ENCODE measurements at places on chromosomes 4 and X. TPM values are rescaled to one million over a fixed set of nuclear protein-coding genes. Genes with fewer than 3 reads are reported as not detected.

Gene PSAPL1
- total RNA-seq = not detected

Gene XG
- not detected for total RNA-seq

Gene SSX1
- total RNA-seq = not detected

Gene MAML3
- 2.4 TPM for total RNA-seq

Gene AMOT
- total RNA-seq = 40.8 TPM

DNA sequence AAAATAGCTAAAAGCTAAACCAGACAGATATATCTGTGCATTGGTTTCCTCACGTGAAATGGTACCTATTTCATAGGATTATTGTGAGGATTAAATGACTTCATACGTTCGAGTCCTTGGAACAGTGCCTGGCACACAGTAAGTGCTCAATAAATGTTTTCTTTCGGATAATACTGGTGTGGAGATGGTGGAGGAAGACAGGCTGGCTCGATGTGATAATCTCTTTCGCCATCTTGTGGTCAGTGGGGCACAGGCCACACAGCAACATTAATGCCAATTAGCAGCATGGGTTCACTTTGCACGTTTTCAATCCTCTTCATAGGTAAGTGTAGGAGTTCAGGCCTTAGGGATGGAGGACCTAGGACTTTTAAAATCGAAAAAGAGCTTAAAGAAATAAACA is 9.3 kb downstream of the PAGE4 start:
- H3K4me3 ChIP-seq = no peak overlapping the region
- no peaks in the 10 kb centered on the region for H3K4me1 ChIP-seq
- no peak overlapping the region for H3K27ac ChIP-seq
- H3K27me3 ChIP-seq = no peaks in the 10 kb centered on the region
- no peaks in the 10 kb centered on the region for H3K36me3 ChIP-seq

DNA sequence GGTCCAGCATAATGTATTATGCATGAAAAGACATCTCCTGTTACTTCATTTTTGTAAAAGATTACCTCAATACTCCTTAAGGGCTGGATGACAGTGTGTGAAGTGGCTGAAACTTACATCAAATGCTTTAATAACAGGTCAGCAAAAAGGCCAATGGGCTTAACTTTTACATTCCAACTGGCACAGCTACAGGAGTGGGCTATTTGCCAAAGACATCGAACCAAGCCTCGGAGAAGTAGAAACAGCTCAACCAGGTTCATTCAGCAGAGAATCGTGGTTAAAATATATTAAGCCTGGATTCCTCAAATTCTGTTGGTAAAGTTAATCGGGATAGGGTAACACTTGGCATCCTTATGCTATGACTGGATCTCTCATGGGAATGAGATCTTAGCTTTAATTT is 639.7 kb downstream of the TRIML1 start:
- DNase-seq = no peak
- no peak overlapping the region for H3K27ac ChIP-seq
- no peak overlapping the region for H3K4me3 ChIP-seq
- H3K27me3 ChIP-seq = no peaks in the 10 kb centered on the region
- H3K36me3 ChIP-seq = no peaks in the 10 kb centered on the region
- H3K4me1 ChIP-seq = no peaks in the 10 kb centered on the region

DNA sequence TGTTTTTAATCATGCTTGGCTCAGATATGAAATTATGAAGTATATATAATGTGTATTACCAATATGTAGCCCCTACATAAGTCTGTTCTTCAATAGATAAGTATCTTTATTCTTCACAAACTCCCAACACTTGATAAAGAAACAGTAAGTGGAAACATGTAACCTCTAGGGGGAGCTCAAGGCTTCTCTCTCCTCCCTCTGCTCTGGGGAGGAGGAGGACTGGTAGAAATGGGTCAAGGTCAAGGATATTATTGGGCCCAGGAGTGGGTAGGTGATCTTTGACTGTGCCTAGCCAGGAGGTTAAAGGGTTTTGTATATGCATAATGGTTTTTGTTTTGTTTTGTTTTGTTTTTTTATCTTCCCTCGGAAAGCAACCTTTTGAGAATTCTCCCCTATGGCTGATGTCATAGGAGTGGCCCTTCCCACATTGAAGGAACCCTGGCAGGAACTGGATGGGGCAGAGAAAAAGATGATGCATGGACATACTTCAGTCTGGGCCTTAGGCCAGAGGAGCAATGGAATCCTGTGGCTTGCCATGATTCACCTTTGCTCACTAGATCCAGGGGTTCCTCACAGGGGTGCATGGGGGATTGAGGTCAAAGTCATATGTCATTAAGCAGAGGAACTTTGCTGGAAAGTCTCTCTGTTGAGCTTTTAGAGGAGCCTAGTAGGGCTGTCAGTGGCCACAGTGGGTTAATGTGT is 460.3 kb downstream of the MID1IP1 start:
- H3K27me3 ChIP-seq = no peaks in the 10 kb centered on the region
- H3K4me3 ChIP-seq = no peak overlapping the region
- no peaks in the 10 kb centered on the region for H3K4me1 ChIP-seq
- H3K27ac ChIP-seq = no peak overlapping the region
- no peaks in the 10 kb centered on the region for H3K36me3 ChIP-seq
- DNase-seq = no peak

DNA sequence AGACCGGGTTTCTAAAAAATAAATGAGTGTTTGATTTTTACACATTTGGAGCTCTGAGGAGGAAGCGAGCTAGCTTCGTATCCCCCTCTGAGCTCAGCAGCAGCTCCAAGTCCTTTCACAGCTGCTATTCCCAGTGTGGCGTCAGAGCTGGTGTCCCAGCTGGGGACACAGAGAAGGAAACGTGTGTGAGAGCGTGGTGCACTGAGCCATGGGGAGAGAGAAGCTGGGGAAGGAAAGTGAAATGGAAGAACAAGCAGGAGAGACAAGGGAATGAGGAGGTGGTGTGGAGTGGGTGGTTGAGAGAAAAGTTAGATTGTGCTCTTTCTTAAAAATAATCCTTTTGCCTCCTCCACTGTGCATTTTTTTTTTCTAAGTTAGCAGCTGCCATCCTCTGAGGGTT is 79.5 kb upstream of the SLC4A4 start:
- H3K4me3 ChIP-seq = no peak overlapping the region
- no peak overlapping the region for H3K27ac ChIP-seq
- no peaks in the 10 kb centered on the region for H3K4me1 ChIP-seq
- H3K27me3 ChIP-seq = no peaks in the 10 kb centered on the region
- no peaks in the 10 kb centered on the region for H3K36me3 ChIP-seq
- DNase-seq = no peak

- DNase-seq = no peak
- H3K27ac ChIP-seq = no peak overlapping the region
- H3K36me3 ChIP-seq = no peaks in the 10 kb centered on the region
- H3K4me3 ChIP-seq = no peak overlapping the region
Observed at GRCh38 chrX:20373063-20373462, 106.4 kb upstream of the RPS6KA3 start.

DNA sequence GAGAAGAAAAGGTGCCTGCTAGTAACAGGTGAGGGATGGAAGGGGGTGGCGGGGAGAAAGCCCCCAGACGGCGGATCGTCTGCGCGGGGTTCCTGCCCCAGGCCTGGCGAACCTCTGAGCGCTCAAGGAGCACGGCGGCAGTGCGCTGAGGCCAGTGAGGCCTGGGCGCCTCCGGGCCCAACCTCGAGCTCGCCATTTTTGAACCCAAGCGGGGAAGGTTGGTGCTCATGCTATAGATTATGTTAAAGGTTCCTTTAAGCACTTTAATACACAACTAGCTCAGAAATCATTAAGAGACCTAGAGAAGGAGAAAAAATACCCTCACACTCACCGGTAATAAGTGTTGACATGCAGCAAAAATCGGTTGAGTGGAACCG is 7.9 kb downstream of the PITX2 start:
- no peaks in the 10 kb centered on the region for H3K36me3 ChIP-seq
- no peak overlapping the region for H3K4me3 ChIP-seq
- H3K27me3 ChIP-seq = peaks cover 28% of the 10 kb centered on the region
- H3K27ac ChIP-seq = no peak overlapping the region
- H3K4me1 ChIP-seq = no peaks in the 10 kb centered on the region

GRCh38 chr4:37434469-37434868 is 189.9 kb downstream of the NWD2 start:
- H3K4me1 ChIP-seq = no peaks in the 10 kb centered on the region
- H3K27ac ChIP-seq = no peak overlapping the region

- no peaks in the 10 kb centered on the region for H3K36me3 ChIP-seq
- no peak overlapping the region for H3K4me3 ChIP-seq
- no peaks in the 10 kb centered on the region for H3K4me1 ChIP-seq
- H3K27ac ChIP-seq = no peak overlapping the region
- no peaks in the 10 kb centered on the region for H3K27me3 ChIP-seq
Observed at GRCh38 chr4:53931461-53931961, 132.9 kb downstream of the CHIC2 start.

GRCh38 chrX:68686097-68686977 is 38.9 kb downstream of the STARD8 start:
- H3K4me3 ChIP-seq = peak overlapping the region; percentile 30
- peak; percentile 63 for DNase-seq
- H3K27me3 ChIP-seq = no peaks in the 10 kb centered on the region
- H3K27ac ChIP-seq = peak overlapping the region; percentile 76
- H3K4me1 ChIP-seq = no peaks in the 10 kb centered on the region
- H3K36me3 ChIP-seq = no peaks in the 10 kb centered on the region

DNA sequence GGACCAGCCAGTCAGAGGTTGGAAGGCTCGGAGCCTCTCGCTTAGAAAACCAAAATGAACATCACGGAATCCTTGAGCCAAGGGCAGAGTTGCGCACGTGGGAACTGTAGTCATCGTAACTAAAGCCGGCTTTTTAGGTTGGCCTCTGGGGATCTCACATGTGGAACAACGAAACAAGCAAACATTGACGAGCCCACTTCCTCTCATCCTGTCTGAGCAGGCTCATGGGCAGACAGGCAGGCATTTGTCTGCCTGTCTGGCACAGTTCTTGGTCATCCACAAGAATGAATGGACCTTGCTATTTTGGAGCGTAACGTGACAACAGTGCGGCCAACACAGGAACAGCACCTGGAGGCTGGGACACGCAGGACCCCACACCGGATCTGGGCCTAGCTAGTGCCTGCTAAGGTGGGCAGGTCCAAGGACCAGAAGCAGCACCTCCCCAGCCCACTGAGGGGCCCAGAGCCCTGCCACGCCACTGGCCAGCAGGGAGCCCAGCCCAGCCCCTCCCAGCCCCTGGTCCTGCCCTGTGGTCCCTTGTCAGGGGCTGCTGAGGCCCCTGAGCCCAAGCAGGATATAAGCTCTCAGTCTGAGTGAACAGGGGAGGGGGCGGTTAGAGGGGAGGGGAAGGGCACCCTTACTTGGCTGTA is 9.2 kb upstream of the TREX2 start:
- DNase-seq = no peak
- no peaks in the 10 kb centered on the region for H3K36me3 ChIP-seq
- no peaks in the 10 kb centered on the region for H3K27me3 ChIP-seq
- H3K4me3 ChIP-seq = no peak overlapping the region
- H3K4me1 ChIP-seq = no peaks in the 10 kb centered on the region

- H3K27me3 ChIP-seq = no peaks in the 10 kb centered on the region
- H3K4me1 ChIP-seq = no peaks in the 10 kb centered on the region
- H3K4me3 ChIP-seq = no peak overlapping the region
Observed at GRCh38 chr4:162684998-162685397, 481.7 kb downstream of the NAF1 start.

GRCh38 chrX:132984058-132984650 is 25.7 kb upstream of the HS6ST2 start:
- no peaks in the 10 kb centered on the region for H3K36me3 ChIP-seq
- no peak overlapping the region for H3K27ac ChIP-seq
- DNase-seq = no peak
- H3K4me1 ChIP-seq = no peaks in the 10 kb centered on the region
- H3K4me3 ChIP-seq = no peak overlapping the region
- no peaks in the 10 kb centered on the region for H3K27me3 ChIP-seq

- no peaks in the 10 kb centered on the region for H3K27me3 ChIP-seq
- DNase-seq = no peak
- no peak overlapping the region for H3K27ac ChIP-seq
- H3K36me3 ChIP-seq = no peaks in the 10 kb centered on the region
- H3K4me1 ChIP-seq = no peaks in the 10 kb centered on the region
Observed at GRCh38 chr4:159549098-159549518, 446.2 kb downstream of the RAPGEF2 start.

DNA sequence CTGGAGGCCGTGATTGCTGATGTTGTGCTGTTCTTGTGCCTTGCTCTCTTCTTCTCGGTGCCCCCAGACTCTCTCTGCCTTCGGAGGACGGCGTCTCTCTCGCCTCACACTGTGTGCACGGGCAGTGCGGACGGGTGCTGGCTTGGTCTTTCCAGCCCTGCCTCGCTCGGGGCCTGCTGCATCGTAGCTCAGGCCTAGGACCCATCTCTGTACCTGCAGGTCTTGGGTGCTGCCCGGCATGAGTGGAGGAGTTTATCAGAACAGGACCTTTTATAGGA is 18.2 kb downstream of the RGS12 start:
- DNase-seq = no peak
- H3K27me3 ChIP-seq = no peaks in the 10 kb centered on the region
- H3K4me1 ChIP-seq = no peaks in the 10 kb centered on the region
- no peak overlapping the region for H3K4me3 ChIP-seq
- no peaks in the 10 kb centered on the region for H3K36me3 ChIP-seq
- H3K27ac ChIP-seq = no peak overlapping the region
